ENCODE measurements at places on chromosomes 11 and 22.

- no peak for DNase-seq
These were observed 11.1 kb downstream of the NEAT1 start for GRCh38 chr11:65433657-65434056.

DNA sequence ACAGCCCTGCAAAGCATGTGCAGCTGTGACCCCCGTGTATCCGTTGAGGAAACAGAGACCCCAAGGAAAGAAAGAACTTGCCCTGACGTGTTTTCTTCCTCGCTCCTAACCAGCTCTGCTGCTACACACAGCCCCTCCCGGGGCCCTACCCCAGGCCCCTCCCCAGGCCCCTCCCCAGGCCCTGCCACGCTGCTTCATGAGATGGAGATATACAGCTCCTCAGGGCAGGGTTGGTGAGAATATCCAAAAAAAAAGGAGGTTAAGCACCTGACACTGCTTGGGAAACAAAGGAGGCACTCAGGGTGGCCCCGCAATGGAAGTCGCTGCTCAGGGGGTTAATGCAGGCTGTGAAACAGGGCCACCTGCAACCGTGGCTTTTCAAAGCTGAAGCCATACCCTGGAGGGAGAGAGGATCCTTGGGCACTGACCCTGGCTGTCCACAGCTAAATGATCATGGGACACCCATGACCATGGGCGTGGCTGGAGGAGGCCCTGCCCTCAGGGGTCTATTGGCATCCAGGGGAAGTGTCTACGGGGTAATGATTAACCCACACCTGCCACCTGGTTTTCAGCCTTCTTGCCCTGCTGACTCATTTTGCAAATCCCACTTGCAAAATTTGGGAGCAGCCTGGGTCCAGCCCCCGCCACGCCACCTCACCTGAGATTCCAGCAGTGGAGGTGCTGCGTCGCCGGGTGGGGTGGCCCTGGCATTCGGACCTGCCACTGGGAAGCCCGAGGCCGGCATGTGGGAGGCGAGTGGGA, 112.1 kb upstream of the ANO1 start:
- DNase-seq = no peak

- DNase-seq = no peak
These were observed 10.3 kb downstream of the PARVG start for GRCh38 chr22:44191036-44191454.

DNA sequence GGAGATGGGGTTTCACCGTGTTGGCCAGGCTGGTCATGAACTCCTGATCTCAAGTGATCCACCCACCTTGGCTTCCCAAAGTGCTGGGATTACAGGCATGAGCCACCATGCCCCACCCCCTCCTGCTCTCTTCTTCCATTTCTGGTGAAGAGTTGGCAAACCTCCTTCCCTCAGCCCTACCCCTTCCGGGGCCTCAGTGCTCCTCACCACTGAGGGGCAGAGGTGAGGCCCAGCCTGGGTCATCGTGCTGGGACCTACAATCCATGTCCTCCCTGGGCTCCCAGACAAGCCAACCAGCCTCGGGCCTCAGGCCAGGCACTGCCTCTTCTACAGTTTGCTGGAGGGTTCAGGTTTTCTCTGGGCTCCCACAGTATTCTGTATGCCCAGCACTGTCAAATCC, 14.8 kb upstream of the TPBGL start:
- DNase-seq = no peak

DNA sequence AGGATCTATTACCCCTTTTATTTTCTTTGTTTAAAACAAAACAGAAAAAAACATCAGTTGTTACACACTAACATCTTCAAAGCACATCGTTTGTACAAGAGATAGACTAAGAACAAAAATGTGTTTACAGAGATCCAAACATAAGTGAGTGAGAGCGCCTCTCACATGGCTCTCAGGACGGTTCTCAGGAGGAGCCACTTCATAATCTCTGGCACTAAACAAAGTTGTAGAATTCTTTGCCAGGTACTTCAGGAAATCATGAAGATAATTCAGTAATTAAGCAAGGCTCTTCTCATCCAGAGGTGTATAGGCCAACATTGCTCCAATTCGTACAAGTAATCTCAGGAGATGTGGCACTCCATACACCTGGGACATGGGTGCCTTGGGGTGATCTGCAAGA, 29.8 kb downstream of the PDE3B start:
- DNase-seq = no peak

DNA sequence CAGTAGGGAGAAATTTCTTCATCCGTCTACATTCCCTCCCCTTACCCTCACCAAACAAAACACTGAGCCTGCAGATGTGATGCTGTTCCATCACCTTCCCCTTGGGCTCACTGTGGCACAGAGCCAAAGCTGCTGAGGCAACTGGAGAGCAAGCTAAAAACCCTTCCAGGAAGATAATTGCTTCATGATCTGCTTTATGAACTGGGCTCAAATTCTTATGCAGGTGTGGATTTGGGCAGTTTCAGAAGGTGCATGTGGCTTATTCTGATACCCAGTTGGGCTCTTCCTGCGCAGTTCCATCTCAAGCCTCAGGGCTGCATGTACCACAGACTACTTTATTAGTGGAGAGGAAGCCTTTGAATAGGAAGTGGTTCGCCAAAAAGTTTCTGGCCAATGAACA, 58.3 kb downstream of the AAMDC start:
- no peak for DNase-seq

DNA sequence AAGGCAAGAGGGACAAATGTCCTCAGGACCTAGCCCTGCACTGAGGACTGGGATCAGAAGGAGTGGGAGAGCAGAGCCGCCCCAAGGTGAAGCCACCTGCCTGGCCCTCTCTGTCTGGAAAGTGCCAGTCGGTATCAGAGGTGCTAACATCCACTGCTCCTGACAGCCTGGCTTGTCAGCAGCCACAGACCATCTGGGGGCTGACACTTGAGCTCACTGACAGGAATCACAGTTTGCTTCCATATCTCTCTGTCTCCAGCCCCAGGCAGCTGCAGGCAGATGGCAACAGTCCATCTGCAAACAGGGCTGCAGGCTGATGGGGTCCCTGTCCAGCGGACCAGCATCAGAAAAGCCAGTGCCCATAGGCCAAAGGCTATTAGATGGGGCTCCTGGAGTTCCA, 5.5 kb downstream of the OPCML start:
- DNase-seq = no peak

- peak; percentile 60 for DNase-seq
These were observed 27.6 kb downstream of the ART5 start for GRCh38 chr11:3613998-3614741.
